ENCODE measurements at places on chromosomes 7 and 10. TPM values are rescaled to one million over a fixed set of nuclear protein-coding genes. Genes with fewer than 3 reads are reported as not detected.

GRCh38 chr10:123140164-123140982 lies 4.6 kb downstream of the HMX3 start:
- no peak for DNase-seq

GRCh38 chr7:125606671-125607070 lies 677.0 kb upstream of the POT1 start:
- no peak for DNase-seq

DNA sequence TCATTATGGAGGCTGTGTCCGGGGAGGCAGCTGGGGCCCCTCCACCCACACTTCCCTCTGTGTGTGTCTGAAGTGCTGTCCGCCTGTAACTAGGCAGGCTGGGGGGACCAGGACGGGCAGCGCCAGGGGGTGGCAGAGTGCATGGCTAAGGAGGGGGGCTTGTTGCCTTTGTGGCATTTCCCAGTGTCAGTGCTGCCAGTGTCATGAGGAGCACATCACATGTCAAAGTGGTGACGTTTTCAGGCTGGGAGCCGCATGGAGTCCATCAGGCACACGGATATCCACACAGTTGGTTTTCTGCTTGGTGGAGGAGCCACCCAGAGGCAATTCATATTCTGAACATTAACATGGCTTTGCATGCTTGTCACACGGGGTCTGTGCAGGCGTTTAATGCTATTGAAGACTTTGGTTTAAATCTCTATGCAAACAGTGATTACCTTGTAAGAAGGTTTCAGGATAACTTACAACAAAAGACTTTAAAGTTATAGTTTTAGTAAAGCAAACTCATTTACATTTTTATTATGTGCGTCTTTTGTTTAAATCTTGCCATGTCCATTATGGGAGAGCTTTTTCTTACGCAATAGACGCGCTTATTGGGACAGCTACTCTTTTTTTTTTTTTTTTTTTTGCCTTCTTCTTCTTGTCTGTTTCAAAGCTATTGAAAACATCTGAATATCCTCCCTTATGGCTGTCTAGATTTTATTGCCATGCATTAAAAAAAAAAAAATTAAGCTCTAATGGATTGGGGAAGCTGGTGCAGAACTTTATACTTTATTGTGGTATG lies 52.9 kb downstream of the C10orf67 start:
- no peak for DNase-seq

DNA sequence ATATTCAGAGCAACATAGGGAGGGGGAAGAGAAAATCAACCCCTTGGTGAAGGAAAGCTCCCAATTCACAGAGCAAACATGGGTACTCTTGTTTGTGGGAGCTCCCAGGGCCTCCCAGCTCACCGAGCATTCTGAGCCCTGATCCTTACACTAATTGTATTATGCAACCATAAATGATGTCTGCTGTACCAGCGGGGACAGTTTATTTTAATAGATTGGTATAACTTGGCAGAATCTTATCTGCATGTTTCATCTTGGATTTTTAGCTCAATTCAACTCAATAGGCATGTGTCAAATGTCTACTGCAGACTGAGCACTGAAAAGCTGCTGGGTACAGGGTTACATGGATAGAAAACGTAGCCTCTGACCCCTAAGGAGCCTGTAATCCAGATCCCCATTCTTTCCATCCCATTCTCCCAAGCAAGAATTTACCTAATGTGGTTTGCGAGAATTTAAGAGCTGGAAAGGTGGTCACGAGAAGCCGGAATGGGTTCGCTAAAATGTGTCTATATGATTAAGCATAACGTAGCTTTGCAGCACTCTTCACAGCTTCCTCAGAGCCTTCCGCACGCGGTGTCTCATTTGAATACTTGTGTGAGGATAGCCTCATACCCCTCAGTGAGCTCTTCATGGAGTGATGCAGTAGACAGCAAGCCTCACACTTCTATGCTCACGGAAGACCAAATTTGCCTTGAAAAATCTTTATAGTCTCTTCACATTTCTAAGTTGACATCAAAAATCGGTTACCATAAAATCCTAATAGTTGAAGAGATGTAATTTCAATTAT lies 18.3 kb downstream of the EGFR start:
- DNase-seq = no peak

- no peak for DNase-seq
These were observed 15.0 kb downstream of the POM121L12 start for GRCh38 chr7:53050433-53050832.

DNA sequence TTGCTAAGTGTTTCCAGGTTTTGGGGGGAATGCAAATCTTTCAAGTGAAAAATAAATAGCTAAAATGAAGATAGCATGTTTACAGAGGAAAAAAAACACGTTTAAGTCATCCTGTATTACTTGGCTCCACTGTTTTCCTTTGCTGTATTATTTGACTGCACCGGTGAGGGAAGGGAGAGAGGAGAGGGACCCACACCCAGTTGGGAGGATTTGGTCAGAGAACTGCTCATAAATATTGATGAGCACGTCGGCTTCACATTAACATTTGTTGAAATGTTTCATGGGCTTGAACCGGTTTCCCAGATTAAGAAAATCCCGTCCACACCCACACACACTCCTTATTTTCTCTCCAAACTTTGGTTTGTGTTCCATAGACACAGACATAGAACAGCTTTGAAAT lies 493.8 kb upstream of the MGMT start:
- no peak for DNase-seq

DNA sequence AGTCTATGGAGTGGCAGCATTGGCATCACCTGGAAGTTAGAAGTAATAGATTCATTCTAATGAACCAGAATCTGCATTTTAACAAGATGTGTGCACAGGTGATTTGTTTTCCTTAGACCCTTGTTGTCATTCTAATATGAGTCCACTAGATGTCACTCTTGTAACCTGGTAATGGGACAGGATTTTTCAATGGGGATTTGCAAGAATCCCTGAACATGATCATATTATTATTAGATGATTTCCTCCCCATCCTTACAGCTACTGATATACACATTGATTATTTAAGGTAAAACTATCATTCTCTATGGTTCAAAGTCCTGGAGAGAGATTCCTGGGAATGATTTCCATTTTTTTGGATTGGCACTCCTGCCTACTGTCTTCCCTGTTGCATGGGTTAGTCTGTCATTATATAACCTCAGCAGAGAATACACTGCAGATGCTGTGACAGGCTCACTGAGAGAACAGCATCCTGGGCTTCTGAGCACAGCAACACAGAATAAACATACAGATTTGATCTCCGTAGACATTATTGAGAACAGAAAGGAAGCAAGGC lies 194.9 kb downstream of the SUGCT start:
- DNase-seq = peak; percentile 13

DNA sequence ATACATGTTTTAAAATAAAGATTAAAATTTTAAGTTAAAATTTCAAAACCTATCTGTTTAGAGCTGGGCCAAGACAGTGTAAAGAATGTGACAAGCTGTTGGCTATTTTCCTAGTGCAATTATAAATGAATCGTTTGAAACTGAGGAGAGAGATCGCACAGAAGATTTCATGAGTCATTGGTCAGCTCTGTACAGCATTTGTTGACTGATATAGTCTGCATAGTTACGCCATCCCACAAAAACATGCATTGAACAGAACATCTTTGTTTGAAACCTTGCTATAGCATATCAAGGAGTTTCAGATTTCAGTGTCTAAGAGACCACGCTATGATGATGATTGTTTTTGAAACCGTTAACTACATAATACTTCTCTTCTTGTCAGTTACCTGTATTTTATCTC lies 1.3 kb upstream of the C10orf67 start:
- DNase-seq = no peak

DNA sequence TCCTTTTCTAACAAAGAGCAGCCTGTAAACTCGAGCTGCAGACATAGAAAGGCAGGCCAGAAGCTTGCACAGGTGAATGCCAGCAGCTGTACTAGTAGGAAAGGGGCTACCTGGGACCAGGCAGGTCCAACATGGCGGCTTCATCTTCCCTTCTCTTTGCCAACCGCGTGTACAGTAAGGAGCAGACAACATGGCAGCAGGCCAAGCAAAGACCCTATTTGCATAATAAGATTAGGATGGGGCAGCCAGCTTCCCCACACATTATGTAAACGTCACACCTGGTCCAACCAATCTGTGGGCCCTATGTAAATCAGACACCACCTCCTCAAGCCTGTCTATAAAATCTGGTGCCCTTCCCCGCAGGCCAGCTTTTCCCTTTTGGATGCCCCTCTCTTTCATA lies 1186.5 kb upstream of the AUTS2 start:
- DNase-seq = no peak

GRCh38 chr7:133003052-133003910 lies 78.6 kb downstream of the CHCHD3 start:
- DNase-seq = no peak

DNA sequence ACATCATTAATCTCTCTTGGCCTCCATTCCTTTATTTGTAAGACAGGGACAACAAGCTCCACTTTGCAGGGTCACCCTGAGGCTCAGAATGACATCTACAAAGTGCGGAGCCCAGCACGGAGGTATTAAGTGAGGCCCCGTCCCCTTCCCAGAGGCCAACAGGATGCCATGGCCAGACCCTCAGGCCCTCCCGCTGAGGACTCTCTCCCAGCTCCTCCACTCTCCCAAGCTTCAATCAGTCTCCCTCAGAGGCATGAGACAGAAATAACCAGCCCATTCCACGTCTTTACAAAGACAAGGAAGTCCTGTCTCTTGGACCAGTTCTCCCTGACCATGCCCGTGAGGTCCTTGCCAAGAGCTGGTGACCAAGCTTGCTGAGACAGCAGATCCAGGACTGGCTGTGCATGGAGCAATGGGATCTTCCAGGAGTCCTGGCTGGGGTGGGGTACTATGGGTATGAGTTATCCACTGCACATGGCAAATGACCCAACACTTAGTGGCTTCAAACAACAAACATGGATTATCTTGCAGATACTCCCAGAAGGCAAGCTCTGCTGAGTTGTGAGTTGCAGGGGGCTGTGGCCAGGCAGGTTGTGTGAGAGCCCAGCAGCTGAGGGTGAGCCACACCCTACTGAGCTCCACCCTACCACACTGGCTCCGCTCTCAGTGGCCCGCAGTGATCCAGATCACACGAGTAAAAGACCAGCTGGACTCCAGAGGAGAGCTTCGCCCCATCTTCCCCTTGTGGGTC lies 4.3 kb upstream of the PPIF start:
- no peak for DNase-seq

- DNase-seq = no peak
These were observed 26.5 kb upstream of the WNT16 start for GRCh38 chr7:121302214-121302745.

DNA sequence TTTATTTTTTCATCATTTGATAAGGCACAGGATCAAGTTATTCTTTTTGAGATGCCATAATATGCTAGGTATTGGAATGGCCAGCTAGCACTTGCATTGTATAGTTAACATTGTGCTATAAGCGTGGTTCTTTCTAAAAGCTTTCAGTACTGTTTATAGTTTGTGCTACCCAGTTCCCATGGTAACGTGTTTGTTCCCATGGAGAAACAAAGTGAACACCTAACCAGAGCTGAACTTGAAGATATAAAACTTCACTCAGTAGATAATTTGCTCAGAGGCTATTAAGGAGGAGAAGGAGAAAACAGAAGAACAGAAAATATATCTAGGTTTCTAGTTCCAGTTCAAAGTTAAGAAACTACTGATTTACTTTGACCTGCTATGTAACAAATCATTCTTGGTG lies 23.6 kb upstream of the ITGB8 start:
- no peak for DNase-seq

GRCh38 chr10:133166828-133167692 lies 7.0 kb downstream of the KNDC1 start:
- no peak for DNase-seq

DNA sequence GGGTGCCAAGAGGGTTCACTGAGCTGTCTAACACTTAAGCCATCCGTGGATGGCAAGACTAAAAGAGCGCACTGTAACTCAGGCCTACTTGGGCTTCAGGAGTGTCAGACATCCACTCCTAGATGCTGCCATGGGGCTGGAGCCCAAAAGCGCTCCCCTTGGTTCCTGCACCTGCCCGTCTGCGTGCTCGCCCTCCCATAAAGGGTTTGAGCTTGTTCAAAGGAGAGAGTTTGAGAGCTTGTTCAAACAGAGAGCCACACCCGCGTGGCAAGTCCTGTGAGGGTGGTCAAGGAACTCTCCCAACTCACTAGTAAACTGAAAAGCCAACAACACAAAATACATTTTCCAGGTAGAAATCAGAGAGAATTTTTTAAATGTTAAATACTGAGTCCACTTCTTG lies 256.7 kb downstream of the SEMA3A start:
- DNase-seq = no peak

- DNase-seq = no peak
These were observed 3.5 kb downstream of the VIPR2 start for GRCh38 chr7:159141167-159141566.

DNA sequence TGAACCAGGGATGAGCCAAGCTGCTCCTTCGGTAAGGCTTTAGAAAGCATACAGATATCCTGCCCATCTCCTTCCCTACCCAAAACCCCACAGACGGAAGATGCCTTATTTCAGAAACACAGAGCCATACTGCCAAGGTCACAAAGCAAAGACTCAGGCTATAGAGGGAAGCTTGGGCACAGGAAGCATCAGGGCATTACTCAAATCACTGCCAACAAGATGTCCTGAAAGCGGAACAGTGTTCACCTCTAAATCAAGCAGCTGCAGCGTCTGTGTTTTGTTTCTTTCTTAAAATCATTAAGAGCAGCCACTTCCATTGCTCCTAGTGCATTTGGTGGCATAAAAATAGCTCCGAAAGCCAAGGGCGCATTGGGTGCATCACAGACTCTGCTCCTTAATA lies 307.3 kb downstream of the SORCS1 start:
- no peak for DNase-seq

DNA sequence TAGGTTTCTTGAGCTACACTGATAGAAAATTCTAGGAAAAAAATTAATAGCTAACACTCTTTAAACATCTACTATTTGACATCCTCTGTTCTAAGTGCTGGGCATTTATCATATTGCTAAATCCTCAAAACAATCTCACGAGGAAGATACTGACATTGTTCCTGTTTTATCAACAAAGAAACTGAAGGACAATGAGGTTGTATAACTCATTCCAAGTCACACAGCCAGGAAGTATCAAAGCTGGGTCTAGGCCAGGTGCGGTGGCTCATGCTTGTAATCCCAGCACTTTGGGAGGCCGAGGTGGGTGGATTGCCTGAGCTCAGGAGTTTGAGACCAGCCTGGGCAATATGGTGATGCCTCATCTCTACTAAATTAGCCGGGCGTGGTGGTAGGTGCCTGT lies 51.6 kb upstream of the IL6 start:
- DNase-seq = no peak

Gene TMEM176A
- 4.4 TPM for total RNA-seq

Gene GNG11
- total RNA-seq = not detected

Gene LRRC17
- total RNA-seq = 0.51 TPM

Gene WDR37
- total RNA-seq = 52.6 TPM

Gene CFAP70
- 4.6 TPM for total RNA-seq

Gene FAM237B
- total RNA-seq = not detected

Gene ZSCAN25
- total RNA-seq = 43.8 TPM
